ENCODE measurements at places on chromosomes 1 and 21. TPM values are rescaled to one million over a fixed set of nuclear protein-coding genes. Genes with fewer than 3 reads are reported as not detected.
A peak's percentile ranks its signal among the peaks of the same experiment; 100 is the strongest.

The ZBTB8A gene
- 0.17 TPM for total RNA-seq

DNA sequence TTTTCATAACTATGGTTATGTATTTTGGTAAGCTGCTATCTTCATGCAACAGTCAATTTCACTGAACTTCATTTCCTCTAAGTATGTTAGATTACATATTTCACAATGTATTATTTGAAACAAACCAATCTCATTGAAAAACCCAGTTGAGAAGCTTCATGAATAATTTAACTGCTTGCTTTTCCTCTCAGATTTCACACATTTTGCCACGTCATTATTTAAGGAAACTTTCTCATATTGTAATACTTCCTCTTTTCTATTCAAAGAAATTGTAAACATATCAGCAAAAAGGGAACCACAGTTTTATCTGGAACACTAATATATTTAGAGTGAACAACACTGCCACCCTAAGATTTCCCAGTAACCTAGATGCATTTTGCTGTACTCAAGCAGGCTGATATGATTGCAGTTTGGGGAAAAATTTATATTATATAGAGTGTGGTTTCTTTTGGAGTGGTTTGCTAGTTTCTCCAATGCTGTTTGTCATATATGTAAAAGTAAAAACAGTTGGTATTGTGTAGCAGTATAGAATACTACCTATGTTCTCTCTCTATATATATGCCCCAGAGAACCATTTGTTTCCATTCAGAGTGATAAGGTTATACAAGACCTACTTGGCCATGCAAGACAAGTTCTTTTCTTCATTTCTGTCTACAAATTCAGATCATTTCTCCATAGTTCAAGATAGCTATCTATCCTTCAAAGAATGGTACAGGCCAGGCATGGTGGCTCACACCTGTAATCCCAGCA lies 28.4 kb upstream of the AHCTF1 start:
- DNase-seq = peak; percentile 65
- H3K27ac ChIP-seq = peak overlapping the region; percentile 3
- H3K27me3 ChIP-seq = no peaks in the 10 kb centered on the region
- no peak overlapping the region for H3K4me3 ChIP-seq
- peaks cover 23% of the 10 kb centered on the region for H3K4me1 ChIP-seq

The A3GALT2 gene
- not detected for total RNA-seq

The PGBD5 gene
- total RNA-seq = not detected

The CFAP298 gene
- 29.2 TPM for total RNA-seq

DNA sequence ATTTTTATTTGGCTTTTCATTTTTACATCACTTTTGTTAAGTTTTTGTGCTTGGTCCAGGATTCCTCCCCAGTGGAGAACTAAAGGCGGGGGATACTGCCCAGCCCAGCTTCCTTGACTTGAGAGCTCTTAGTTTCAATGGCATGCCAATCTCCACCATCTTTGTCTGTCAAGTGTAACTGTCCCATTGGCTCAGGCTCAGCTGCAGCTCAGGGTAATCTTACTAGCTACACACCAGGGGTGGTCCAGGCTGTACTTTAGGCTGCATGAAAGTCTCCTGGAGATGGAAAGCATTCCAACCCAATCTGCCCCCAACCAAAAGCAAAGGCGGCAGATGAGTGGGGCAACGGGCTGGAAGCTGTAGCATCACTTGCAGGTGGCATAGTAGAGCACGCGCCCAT lies 31.4 kb downstream of the CAMK1G start:
- H3K4me1 ChIP-seq = no peaks in the 10 kb centered on the region
- H3K36me3 ChIP-seq = no peaks in the 10 kb centered on the region
- no peak for DNase-seq
- no peak overlapping the region for H3K4me3 ChIP-seq
- no peak overlapping the region for H3K27ac ChIP-seq
- no peaks in the 10 kb centered on the region for H3K27me3 ChIP-seq

- H3K4me3 ChIP-seq = no peak overlapping the region
- no peak overlapping the region for H3K27ac ChIP-seq
- no peaks in the 10 kb centered on the region for H3K36me3 ChIP-seq
- no peak for DNase-seq
- H3K4me1 ChIP-seq = no peaks in the 10 kb centered on the region
Measured at GRCh38 chr1:223230161-223230881, 87.3 kb upstream of the TLR5 start.

- H3K27ac ChIP-seq = no peak overlapping the region
- no peak for DNase-seq
- H3K27me3 ChIP-seq = no peaks in the 10 kb centered on the region
- no peaks in the 10 kb centered on the region for H3K4me1 ChIP-seq
Measured at GRCh38 chr1:166273618-166274017, 106.8 kb upstream of the FAM78B start.

DNA sequence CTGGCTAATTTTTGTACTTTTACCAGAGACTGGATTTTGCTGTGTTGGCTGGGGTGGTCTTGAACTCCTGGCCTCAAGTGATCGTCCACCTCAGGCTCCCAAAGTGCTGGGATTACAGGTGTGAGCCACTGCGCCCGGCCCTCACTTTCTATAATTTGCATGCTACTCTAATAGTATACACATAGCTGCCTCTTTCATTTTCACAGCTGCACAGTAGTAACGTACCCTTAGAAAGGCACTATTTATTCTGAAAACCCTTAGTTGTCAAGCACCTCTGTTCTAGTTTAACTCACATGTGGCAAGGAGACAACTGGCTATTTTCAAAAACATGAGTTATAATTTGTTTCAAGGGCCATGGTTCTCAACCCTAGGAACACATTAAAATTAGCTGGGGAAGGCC lies 17.2 kb downstream of the TPM3 start:
- DNase-seq = no peak
- H3K4me1 ChIP-seq = peaks cover 38% of the 10 kb centered on the region
- H3K27ac ChIP-seq = no peak overlapping the region
- H3K4me3 ChIP-seq = no peak overlapping the region

The LAPTM5 gene
- 1,384 TPM for total RNA-seq

- H3K27me3 ChIP-seq = no peaks in the 10 kb centered on the region
- H3K4me1 ChIP-seq = peaks cover 9% of the 10 kb centered on the region
- DNase-seq = peak; percentile 28
Measured at GRCh38 chr21:29170944-29171343, 40.5 kb downstream of the MAP3K7CL start.

The RGS8 gene
- not detected for total RNA-seq

The PDC gene
- total RNA-seq = not detected

GRCh38 chr1:26811708-26812107 lies 14.8 kb upstream of the ZDHHC18 start:
- DNase-seq = no peak
- no peaks in the 10 kb centered on the region for H3K36me3 ChIP-seq
- no peak overlapping the region for H3K4me3 ChIP-seq
- no peaks in the 10 kb centered on the region for H3K4me1 ChIP-seq
- H3K27me3 ChIP-seq = no peaks in the 10 kb centered on the region

The BRINP2 gene
- not detected for total RNA-seq

DNA sequence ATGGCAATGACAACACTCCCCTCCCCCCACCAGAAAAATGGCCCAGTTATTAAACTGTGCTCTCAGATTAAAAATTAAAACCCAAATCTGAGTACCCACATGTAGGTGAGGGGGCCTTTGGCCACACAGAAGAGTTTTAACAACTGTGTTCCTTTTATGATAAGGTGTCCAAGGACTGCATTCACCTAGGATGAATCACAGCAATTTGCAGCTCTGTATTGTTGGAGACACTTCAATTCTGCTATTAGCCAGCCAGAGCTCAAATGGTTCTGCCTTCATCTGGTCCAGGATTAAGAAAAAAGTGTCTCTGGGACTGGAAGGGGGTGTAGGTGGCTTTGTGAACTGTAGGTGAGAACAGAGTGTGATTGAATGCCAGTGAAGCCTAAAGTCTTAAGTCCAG lies 43.3 kb upstream of the DIRAS3 start:
- H3K27ac ChIP-seq = no peak overlapping the region
- DNase-seq = no peak
- no peak overlapping the region for H3K4me3 ChIP-seq
- no peaks in the 10 kb centered on the region for H3K36me3 ChIP-seq
- no peaks in the 10 kb centered on the region for H3K27me3 ChIP-seq

GRCh38 chr1:203271018-203271743 lies 34.1 kb upstream of the BTG2 start:
- peak overlapping the region; percentile 58 for H3K27ac ChIP-seq
- H3K4me1 ChIP-seq = peaks cover 55% of the 10 kb centered on the region
- no peak overlapping the region for H3K4me3 ChIP-seq
- H3K27me3 ChIP-seq = no peaks in the 10 kb centered on the region
- H3K36me3 ChIP-seq = no peaks in the 10 kb centered on the region

The S100A13 gene
- 9.8 TPM for total RNA-seq

GRCh38 chr1:198234520-198235251 lies 77.9 kb downstream of the NEK7 start:
- DNase-seq = no peak
- no peaks in the 10 kb centered on the region for H3K27me3 ChIP-seq
- H3K36me3 ChIP-seq = no peaks in the 10 kb centered on the region
- H3K4me3 ChIP-seq = no peak overlapping the region

DNA sequence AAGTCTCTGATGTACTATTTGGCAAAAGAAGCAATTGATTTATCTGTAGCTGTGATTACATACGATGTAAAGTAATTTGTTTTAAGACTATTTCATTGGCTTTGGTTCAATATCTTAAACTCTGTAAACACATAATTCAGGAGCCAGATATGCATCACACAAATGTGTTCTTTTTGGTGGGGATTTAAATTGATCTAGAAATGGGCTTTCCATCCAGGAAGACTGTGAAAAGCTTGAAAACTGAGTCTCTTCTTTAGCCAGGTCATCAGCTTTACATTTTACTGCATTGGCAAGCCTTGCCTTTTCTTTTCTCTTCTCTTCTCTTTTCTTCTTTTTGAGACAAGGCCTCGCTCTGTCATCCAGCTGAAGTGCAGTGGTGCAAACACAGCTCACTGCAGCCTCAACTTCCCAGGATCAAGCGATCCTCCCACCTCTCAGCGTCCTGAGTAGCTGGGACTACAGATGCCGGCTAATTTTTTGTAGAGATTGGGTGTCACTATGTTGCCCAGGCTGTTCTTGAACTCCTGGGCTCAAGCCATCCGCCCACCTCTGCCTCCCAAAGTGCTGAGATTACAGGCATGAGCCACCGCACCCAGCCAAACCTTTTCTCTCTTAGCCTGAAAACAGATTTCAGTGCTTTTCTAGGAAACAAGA lies 1.4 kb downstream of the RCAN3 start:
- H3K27ac ChIP-seq = peak overlapping the region; percentile 71
- peaks cover 43% of the 10 kb centered on the region for H3K4me1 ChIP-seq
- no peaks in the 10 kb centered on the region for H3K36me3 ChIP-seq
- peak overlapping the region; percentile 83 for H3K4me3 ChIP-seq
- DNase-seq = no peak

- H3K27me3 ChIP-seq = no peaks in the 10 kb centered on the region
- no peak overlapping the region for H3K4me3 ChIP-seq
- no peaks in the 10 kb centered on the region for H3K4me1 ChIP-seq
- no peaks in the 10 kb centered on the region for H3K36me3 ChIP-seq
- DNase-seq = no peak
Measured at GRCh38 chr1:61284248-61284854, 202.0 kb downstream of the NFIA start.

The PRDM16 gene
- total RNA-seq = 0.22 TPM

DNA sequence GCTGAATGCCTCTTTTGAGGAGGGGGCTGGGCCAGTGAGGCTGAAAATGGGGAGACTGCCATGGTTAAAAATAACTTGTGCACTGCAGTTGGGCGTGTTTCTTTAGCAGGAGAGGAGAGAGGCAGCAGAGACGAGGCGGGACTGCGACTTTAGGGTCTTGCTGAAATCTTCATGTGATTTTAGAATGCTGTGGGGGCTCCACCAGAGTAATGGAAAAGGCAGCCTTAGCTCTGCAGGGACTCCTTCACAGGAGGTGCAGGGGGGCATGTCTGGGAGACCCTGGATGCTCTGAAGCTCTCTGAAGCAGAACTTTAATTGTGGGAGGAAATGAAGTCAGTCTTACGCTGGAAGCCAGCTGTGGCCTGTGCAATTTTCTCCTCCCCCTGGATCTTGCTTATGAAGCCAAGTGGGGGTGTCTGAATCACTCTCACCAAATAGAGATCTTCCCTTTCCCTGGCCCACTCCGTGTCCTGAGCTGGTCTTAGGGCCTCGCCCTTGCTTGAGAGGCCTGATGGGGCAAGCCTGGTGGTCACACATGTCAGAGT lies 60.8 kb downstream of the NDUFS5 start:
- H3K27me3 ChIP-seq = peaks cover 17% of the 10 kb centered on the region
- H3K27ac ChIP-seq = no peak overlapping the region
- H3K4me1 ChIP-seq = peaks cover 5% of the 10 kb centered on the region
- H3K36me3 ChIP-seq = no peaks in the 10 kb centered on the region
- no peak for DNase-seq

The HAO2 gene
- not detected for total RNA-seq

The RHD gene
- not detected for total RNA-seq

DNA sequence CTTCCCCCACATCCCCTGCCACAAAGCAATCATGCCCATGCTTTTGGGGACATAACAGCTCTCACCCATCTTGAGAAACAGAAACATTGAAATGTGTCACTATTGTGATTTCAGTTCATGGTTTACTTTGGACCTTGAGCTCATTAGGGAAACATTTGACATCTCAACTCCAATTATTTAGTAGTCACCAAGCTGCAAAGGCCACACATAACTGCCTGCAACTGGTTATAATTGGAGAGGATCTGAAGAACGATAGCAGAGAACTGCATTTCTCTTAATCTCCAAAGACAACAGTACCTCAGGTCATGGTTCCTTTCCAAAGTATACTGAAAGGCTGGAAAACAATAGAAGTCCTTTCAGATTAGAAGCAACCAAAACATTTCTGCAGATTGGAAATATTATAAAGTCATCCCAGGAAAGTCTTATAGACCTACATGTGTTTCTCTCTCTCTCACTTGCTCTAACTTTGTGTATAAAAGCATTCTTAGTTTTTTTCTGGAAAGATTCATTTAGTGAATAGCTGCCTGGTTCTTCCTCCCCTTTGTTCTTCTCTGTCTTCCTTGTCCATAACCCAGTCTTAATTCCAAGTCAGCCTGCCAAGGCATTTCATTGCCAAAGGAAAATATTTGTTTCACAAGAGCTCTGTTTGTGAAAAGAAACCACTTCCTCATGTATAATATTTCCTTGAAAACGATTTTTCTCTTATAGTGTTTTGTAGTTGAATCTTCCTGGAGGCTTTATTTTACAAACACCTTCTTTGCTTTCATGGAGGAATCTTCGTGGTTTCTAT lies 426.8 kb downstream of the ADGRL2 start:
- no peaks in the 10 kb centered on the region for H3K27me3 ChIP-seq
- no peak overlapping the region for H3K4me3 ChIP-seq
- no peak for DNase-seq
- no peaks in the 10 kb centered on the region for H3K36me3 ChIP-seq

DNA sequence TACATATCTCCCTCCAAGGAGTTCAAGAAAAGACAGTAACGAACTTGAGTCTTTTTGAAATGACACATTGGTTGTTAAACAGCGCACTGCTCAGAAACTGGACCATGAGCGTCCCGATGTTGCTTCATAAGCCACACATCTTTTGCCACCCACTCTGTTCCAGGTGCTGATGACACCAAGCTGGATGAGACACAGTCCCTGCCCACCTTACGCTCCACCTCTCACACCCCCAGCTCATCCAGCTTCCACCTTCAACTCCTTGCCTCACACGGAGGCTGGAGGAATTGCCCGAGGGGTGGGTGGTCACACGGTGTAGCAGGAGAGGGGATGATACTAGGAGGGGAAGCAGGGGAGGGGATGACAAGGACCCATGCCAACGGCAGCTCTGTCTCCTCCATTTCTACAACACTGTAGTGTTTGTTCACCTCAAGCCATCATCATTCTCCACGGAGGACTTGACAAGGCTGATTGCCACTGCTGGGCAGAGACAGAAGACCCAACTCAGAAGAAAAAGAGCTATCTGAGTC lies 148.5 kb upstream of the TNR start:
- no peaks in the 10 kb centered on the region for H3K27me3 ChIP-seq
- H3K36me3 ChIP-seq = no peaks in the 10 kb centered on the region
- H3K27ac ChIP-seq = no peak overlapping the region
- no peaks in the 10 kb centered on the region for H3K4me1 ChIP-seq
- no peak for DNase-seq

The CD101 gene
- total RNA-seq = 0.75 TPM
